Activated gamma-delta T cell treated with Interleukin-2 at 50 U/mL for 16 hours (primary cell): ENCODE measurements at places on chromosomes 5 and 9.

DNA sequence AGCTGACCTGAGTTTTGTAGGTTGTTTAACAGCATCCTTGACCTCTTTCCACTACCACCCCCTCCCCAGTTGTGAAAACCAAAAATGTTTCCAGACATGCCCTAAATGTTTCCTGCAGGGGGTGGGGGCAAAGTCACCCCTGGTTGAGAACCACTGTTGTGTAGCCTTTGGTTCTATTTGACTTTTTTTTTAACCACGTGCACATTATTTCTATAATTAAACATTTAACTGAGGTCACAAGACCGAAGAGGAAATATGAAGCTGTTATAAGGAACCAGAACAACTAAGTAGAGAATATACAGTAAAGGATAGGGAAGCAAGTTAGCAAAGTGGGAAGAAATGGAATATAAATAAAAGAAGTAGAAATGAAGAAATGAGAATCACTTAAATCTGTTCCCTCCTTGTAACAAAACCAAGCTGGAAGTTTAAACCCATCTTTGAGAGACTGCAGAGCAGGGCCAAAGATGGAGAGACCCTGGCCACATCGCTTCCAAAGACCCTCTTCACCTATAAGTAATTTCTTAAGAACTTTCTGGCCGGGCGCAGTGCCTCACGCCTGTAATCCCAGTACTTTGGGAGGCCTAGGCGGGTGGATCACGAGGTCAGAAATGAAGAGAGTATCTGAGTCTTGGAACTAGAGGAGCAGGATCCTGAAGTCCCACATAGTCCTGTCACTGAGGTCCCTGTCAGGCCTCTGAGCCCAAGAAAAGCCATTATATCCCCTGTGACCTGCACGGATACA, 14.4 kb downstream of the SIT1 start:
- no peak for DNase-seq

- DNase-seq, result no peak
These were observed 4.4 kb downstream of the TAS2R1 start for GRCh38 chr5:9625731-9626130.

DNA sequence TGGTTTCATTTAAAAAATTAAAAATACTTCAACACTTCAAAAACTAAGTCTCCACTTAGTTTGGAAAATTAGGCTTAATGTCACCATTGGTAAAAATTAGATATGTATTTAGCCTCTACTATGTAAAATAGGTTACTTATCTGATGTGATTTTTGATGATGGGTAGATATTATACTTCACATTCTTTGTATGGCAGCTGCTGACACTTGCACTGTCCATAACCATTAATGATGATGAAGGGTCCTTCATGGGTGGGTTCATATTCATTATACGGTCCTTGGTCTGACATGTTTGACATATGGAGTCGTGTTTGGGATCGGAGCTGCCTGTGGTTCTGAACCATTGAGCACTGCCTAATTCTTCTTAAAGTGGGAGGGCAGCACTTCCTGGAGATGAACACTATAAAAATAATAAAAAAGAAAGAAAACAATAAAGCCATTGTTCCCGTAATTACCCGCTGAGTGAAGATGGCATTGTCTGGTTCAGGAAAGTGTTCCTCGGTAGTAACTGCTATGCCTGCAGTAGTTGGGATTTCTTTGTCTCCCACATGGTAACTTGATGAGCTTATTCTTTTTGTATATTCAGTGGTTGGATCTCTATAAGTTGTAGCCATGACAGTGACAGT, 2.2 kb downstream of the LRRTM2 start:
- DNase-seq, result no peak

- DNase-seq, result no peak
These were observed 72.1 kb downstream of the TENT4A start for GRCh38 chr5:6785161-6785860.
